Suprapubic skin (tissue), 4 donors: ENCODE measurements at places on chromosomes 2 and 18. TPM values are rescaled to one million over a fixed set of nuclear protein-coding genes. Genes with fewer than 3 reads are reported as not detected.

The FBXO41 gene
- 5.1 TPM for total RNA-seq

- DNase-seq = no peak
These were observed 17.0 kb upstream of the RBMS1 start for GRCh38 chr2:160510617-160511016.

- no peak for DNase-seq
These were observed 73.7 kb upstream of the DNAJC10 start for GRCh38 chr2:182642328-182642727.

DNA sequence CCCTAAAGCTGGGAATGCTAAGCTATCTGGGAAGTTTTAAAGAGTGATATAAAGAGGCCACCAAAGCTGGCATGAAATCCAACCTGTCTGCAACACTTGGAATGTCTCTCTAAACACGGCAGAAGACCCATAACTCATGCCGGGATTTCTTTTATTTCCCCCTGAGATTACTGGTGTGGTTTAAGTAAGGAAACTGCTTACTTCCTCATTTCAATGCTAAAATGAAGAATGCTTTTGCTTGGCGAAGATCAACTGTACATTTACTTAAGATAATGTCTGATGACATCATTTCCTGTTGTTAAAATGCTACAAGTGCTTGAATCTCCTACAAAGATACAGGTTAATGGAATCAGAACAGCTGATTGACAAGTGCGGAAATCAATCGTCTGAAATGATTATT, 353.8 kb upstream of the SALL3 start:
- DNase-seq = no peak

DNA sequence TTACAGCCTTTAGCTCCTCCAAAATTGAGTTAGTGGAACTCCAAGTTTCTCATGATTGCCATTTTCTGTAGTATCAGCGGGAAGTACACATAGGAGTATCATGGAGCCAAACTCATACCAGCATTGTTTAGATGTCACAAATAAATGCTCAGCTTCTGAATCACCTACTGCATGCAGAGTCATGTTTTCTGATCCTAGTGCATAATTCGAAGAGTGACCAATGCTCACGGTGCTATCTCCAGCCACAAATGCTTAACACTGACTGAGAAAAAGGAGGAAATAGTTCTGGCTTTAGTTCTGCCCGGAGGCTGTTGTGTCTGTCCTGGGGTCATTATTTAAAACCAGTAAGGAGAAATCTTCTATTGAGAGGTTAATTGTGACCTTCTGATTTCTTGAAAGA, 45.4 kb upstream of the LRATD1 start:
- no peak for DNase-seq

GRCh38 chr2:101770726-101771125, 73.2 kb downstream of the MAP4K4 start:
- DNase-seq = no peak

GRCh38 chr2:71782323-71782722, 329.0 kb downstream of the DYSF start:
- DNase-seq = no peak

DNA sequence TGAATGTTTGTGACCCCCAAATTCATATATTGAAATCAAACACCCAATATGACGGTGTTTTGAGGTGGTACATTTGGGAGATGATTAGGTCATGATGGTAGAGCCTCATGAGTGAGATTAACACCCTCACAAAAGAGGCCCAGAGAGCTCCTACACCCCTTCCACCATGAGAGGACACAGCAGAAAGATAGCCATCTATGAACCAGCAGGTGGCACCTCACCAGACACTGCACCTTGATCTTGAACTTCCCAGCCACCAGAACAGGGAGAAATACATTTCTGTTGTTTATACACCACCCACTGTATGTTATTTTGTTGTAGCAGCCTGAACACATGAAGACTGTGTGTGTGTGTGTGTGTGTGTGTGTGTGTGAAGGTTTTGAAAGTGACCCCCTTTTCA, 58.1 kb downstream of the ST3GAL5 start:
- no peak for DNase-seq

- no peak for DNase-seq
These were observed 19.3 kb upstream of the MGAT5 start for GRCh38 chr2:134234535-134234934.

The AKAIN1 gene
- not detected for total RNA-seq

DNA sequence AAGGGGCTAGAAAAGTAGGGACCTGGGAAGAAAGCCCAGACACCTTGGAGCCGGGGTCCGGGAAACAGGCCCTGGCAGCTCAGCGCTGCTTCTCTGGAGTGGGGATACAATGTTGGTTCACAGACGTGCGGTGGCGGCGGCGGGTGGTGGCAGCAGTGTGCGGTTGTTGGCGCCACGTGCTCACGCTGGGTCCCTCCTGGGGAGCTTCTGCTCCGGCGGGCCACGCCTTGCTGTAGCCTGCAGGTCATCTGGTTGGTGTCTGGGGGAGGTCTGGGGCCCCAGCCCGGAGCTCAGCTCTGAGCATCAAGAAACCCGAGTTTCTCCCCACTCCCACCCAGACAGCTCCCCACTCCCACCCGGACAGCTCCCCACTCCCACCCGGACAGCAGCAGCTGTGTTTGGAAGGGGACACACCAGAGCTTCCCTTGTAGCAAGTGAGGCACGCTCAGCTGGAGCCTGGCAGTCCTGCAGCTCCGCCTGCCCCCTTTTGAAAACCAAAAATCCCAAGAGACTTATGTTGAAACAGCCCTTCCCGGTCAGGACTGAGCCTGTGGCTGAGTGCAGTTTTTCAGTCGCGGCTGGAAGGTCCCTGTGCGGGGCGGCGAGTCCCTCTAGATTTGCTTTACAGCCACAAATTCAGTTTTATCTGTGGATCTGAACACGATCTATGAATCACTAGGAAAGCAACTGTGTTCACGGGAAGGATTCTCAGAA, 46.9 kb downstream of the NFATC1 start:
- no peak for DNase-seq

DNA sequence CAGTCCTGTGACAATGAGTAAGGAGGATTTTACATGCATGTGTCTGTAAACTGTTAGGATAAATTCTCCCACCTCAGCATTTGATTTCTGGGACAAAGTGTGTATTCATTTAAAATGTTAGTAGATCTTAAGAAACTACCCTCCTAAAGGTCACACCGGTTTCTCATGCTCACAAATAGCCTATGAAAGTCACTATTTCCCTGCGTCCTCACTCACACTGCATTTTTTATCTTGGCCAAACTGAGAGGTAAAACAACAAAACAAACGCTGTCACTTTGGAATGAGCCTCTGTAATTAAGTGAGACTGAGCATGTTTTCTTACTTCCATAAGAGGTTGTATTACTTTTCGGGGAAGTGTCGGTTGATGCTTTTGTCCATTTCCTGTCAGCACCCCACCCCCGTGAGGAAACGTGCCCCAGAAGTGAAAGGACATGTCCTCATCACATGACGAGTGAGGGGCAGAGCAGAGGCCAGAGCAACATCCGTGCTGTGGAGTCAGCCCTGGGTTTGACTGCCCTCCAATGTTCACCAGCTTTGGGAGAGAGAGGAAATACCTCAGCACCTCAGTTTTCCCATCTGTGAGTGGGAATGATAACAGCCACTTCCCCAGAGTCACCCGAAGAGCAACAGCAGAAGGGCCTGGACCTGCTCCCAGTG, 3.1 kb downstream of the GYPC start:
- peak; percentile 86 for DNase-seq

DNA sequence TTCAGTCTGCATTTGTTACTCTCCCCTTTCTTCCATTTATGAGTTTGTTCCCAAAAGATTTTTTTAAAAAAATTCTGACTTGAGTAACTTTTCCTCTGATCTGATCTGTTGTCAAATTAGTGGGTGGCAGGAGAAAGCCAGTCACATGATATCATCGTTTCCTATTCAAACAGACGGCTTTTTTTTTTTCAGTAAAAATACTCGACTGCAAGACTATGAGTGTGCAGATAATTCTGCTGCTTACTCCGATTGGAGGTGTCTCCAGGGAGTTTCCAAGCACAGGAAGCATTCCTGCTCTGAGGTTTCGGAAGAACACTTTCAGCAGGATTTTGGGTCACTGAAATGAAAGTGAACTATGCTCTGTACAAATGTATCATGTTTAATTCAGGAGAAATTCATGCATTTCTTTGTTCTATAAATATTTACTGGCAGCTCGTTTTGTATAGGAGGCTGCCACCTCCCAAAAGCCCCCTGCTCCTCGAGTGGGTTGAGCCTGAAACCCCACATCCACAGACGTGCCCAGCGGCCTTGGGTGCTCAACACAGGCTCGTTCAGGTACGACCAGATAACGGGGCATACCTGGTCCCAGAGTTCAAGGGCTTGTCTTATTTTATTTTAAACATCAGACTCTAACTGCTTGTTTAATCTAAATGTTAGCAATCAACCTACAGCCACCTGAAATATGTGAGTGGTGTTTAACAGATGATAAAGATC, 126.9 kb upstream of the ZNF516 start:
- no peak for DNase-seq

The CNGA3 gene
- not detected for total RNA-seq

- no peak for DNase-seq
These were observed 128.1 kb upstream of the AQP4 start for GRCh38 chr18:26993568-26993967.

- DNase-seq = no peak
These were observed 22.5 kb downstream of the GYPC start for GRCh38 chr2:126678269-126679065.
